Mucosa of descending colon (tissue), 3 donors: ENCODE measurements at places on chromosomes 13 and 19. TPM values are rescaled to one million over a fixed set of nuclear protein-coding genes. Genes with fewer than 3 reads are reported as not detected.
A peak's percentile ranks its signal among the peaks of the same experiment; 100 is the strongest.

The RNF113B gene
- not detected for total RNA-seq

The ZFR2 gene
- total RNA-seq = 0.66 TPM

The CEACAM1 gene
- total RNA-seq = 591 TPM

The KIR3DL1 gene
- not detected for total RNA-seq

The ZNF20 gene
- 7.0 TPM for total RNA-seq

The CLEC11A gene
- 7.2 TPM for total RNA-seq

The ZNF583 gene
- total RNA-seq = 11.2 TPM

The ZNF442 gene
- total RNA-seq = 2.5 TPM

The FOXA3 gene
- total RNA-seq = 33.7 TPM

The KLK2 gene
- total RNA-seq = not detected

The LGI4 gene
- 31.1 TPM for total RNA-seq

The ZNF208 gene
- 2.1 TPM for total RNA-seq

The ZNF548 gene
- 23.2 TPM for total RNA-seq

The RFXAP gene
- 5.9 TPM for total RNA-seq

The ZNF433 gene
- 4.7 TPM for total RNA-seq

The ADGRE3 gene
- total RNA-seq = not detected

- DNase-seq = no peak
Observed at GRCh38 chr19:51571599-51571998, 516 bp downstream of the ZNF175 start.

DNA sequence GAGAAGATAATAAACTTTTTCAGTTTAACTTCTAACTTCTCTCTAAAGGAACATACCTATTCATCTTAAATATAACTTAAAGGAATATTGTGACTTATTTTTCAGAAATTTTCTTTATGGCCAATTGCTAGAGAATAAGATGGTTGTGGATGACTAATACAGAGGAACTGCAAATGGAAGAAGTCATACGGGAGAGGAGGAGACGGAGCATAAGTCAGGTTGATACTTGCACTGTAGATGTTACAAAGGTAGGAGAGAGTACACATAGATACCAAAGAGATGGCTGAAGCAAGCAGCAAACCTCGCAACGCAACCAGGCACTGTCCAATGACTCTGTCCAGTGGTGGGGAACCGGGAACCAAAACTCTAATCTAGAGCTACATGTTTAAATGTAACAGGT is 963.4 kb downstream of the PCDH9 start:
- no peak for DNase-seq

- DNase-seq = no peak
Observed at GRCh38 chr13:39134574-39134973, 96.3 kb downstream of the NHLRC3 start.

DNA sequence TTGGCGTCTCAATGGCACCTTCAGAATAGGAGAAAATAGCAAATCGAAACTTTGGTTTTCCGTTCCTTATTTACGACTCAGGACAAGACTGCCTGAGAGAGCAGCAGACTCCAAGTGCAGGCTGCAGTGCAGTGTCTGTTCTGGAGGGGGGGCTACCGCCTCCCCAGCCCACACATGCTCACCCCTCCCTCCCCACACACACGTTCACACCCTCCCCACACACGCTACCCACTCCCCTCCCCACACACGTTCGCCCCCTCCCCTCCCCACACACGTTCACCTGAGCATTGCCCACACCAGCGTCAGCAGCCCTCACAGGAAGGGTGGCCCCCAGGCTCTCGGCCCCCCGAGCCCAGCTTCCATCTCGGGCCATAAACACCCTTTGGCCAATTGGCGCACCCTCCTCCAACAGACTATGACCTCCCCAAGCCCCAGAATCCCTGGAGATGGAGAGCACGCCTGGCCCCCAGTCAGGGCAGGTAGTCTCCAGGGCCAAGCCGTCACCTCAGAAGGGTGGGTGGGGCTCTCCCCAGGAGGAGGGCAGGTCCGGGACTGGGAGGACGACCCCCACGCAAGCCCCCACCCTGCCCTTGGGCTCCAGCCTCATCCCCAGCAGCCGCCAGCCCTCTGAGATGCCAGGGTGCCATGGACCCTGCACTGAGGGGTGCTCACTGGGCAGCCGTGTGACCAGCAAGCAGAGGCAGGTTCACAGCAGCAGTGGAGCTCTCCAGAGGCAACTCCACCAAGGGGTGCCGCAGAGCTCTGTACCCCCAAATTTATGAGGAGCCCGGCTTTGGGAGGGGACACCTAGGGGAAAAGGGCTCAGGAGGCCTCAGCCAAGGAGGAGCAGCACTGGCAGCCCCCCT is 27.5 kb downstream of the RASA3 start:
- no peak for DNase-seq

DNA sequence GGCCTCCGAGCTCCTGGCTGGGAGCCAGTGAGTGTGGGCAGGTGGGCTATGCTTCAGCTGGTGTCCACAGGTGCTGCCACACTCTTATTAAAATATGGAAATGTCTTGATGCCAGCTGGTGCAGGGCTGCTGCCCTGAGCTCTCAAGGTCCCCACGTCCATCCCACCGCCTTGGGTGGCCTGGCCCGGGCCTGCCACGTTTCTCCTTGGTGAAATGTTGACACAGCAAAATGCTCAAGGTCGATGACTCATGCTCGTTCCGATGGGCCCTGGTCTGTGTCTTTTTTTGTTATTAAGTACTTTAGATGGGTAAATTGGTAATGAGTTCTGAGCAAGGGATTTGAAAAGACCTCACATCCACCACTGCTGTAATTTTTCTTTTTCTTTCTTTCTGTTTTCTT is 524.7 kb downstream of the MYO16 start:
- DNase-seq = no peak

DNA sequence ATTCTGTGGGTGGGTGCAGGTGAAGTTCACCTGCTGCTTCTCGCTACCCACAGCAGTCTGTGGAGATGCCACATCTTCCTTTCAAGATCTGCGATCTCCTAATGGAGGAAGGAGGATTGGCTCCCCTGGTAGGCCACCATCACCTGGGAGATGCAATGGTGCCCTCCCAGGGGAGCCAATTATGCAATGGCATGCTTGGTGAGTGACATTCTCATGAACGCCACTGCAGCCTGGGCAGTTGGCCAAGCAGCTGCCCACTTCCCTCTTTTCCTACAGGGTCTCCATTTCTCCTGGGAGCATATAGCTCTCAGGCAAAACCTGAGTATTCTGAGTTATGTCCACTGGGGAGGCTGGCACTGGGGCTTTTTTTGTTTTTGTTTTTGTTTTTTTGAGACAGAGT is 83.5 kb upstream of the KCTD15 start:
- DNase-seq = no peak

GRCh38 chr19:8306235-8307054 is 1.7 kb downstream of the CD320 start:
- DNase-seq = peak; percentile 71

DNA sequence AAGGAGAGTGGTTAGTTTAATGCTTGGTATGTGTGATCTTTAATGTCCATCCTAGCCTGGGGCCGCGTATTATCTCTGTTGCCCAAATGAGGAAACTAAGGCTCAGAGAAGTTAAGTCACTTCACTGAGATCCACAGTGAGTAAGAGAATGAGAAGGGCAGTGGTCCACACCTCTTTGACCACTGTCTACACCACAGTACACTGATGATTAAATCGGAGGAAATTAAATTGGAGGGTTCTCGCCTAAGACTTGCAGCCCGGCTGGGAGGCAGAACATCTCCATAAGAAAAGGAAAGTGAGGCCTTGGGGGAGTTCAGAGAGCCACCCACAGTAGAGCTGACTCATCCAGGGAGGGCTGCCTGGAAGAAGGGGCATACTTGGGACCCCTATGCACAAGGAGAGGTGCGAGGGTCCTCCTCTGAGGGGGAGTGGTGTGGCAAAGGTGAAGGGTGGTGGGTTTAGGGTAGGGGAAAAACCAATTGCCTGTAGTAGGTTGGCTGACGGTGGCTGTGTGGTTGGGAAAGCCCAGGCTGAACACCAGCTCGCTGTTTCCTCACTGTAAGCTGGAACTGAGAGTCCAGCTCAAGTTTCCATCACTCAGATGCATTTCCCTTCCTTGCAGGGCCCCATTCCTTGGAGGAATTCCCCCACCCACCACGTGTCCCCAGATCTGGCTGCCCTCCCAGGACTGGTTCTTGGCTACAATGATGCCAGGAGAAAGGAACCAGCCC is 15.0 kb upstream of the DHRS12 start:
- no peak for DNase-seq

DNA sequence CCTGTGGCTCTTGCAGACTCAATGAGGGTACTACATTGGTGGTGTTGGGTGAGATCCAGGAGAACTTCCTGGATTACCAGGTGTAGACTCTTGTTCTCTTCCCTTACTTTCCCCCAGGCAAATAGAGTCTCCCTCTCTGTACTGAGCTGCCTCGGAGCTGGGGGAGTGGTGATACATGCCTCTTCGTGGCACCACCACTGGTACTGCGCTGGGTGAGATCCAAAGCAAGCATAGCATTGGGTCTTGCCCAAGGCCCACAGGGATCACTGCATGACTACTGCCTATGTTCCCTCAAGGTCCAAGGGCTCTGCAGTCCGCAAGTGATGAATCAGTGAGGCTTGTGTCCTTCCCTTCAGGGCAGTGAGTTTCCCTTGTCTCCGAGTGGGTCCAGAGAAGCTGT is 81.6 kb downstream of the COG6 start:
- no peak for DNase-seq

DNA sequence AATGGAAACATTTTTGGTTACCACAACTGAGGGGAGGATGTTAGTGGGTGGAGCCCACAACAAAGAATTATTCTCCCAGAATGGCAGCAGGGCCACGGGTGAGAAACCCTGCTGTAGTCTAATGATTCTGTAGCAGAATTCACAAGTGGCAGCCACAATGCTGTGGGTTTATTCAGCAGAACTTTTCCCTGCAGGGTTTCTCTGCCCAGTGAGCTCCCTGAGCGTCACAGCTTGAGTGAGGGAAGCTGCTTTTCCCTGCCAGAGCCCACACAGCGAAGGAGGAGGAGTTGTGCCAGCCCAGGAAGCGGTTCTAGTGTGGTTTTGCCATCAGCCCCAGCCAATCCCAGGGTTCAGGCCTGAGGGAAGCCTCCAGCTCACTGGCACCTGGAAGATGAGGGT is 4.4 kb downstream of the ATP12A start:
- DNase-seq = no peak

DNA sequence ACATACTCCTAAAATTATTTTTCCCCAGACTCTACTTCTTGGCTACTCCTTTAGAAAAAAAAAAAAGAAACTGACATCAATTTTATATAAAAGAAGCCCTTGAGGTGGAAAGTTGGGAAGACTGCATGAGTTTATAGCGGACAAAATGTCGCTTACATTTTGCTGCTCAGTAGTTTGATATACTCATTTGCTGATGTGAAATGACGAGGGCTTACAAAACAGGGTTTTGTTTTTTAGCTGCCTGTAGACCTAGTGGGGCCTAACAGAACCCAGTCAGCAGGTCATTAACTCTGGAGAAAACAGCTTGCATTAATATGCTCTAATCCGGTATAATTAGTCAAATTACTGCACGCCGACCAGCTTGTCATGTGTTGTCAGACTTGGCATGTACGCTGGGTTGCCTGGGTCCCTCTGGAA is 37.6 kb upstream of the MAB21L1 start:
- DNase-seq = no peak

- no peak for DNase-seq
Observed at GRCh38 chr13:50226515-50227155, 211.4 kb downstream of the KCNRG start.

GRCh38 chr19:30842926-30843325 is 470.7 kb downstream of the ZNF536 start:
- no peak for DNase-seq

DNA sequence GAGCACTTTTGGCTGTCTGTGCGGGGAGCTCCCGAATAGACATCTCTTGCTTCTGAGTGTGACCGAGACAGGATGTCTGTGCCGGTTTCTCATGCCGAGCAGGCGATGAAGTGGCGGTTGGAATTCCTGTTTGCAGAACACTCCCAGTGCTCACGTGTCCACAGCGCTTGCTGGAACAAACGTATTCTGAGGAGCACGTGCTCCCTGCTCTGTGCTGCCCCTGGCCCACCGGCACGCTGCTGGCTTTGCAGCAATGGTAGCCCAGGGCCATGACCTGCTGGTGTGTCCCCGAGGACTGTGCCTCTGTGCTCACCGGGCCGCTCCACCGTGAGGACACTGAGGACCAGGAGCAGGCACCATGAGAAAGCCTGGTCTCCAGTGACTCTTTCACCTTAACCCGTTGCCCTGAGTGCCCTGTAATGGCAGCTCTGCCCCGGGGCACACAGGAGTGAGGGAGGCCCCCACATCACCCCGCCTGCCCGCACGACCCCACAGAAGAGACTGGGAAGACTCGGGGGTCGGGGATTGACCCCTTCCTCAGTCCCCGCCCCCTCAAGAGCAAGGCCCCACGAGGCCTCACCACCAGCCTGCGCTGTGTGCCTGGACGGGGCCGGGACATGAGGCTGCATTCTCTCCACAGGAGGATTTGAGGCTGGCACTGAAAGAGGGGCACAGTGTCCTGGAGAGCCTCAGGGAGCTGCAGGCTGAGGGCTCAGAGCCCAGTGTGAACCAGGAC is 40.0 kb upstream of the F7 start:
- DNase-seq = peak; percentile 43

GRCh38 chr13:98214008-98214643 is 37.1 kb upstream of the RNF113B start:
- no peak for DNase-seq

DNA sequence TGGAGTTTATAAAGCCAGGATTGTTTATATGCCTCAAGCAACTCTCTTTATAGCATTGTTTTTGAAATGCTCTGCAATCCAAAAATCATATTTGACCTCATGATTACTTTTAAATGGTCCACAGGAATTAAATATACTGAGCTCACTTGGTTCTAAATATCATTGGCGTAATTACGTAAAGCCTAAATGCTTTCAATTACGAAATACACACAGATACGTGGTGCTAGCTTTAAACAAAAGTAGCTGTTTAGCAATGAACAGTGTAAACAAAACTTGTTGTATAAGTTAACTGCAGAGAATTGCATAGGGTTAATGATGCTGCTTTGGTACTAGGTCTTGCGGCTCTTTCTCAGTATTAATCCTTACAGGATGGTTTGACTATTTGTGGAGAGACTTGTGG is 346.6 kb downstream of the COG6 start:
- DNase-seq = no peak

GRCh38 chr13:105202354-105202753 is 1333.1 kb downstream of the EFNB2 start:
- no peak for DNase-seq

- peak; percentile 85 for DNase-seq
Observed at GRCh38 chr19:55068950-55069864, 6.3 kb upstream of the RDH13 start.

GRCh38 chr19:51091895-51092873 is 9.5 kb upstream of the KLK14 start:
- no peak for DNase-seq

- no peak for DNase-seq
Observed at GRCh38 chr13:97600458-97601075, 166.6 kb downstream of the RAP2A start.

GRCh38 chr13:46728777-46729176 is 68.2 kb downstream of the ESD start:
- no peak for DNase-seq

GRCh38 chr13:73910733-73911132 is 223.5 kb downstream of the KLF12 start:
- DNase-seq = no peak

DNA sequence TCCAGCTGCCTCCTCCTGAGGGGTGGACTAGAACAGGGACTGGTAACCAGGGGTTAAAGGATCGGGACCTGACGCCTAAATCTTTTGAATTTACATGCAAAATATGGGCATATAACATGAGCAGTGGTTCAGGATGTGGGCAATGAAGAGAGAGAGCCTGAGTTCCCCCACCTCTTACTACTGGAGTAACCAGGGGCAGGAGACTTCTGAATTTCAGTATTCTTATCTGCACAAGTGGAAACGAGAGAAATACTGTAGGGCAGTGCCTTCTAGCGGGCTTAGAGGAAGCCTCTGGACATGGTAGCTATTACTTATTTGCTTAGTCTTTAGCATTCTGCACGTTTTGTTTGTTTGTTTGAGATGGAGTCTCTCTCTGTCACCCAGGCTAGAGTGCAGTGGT is 26.3 kb downstream of the BCAT2 start:
- DNase-seq = no peak
